ENCODE measurements at places on chromosomes 7 and 10.

- no peak for DNase-seq
These were observed 109.4 kb downstream of the SEMA3A start for GRCh38 chr7:84085147-84085546.

DNA sequence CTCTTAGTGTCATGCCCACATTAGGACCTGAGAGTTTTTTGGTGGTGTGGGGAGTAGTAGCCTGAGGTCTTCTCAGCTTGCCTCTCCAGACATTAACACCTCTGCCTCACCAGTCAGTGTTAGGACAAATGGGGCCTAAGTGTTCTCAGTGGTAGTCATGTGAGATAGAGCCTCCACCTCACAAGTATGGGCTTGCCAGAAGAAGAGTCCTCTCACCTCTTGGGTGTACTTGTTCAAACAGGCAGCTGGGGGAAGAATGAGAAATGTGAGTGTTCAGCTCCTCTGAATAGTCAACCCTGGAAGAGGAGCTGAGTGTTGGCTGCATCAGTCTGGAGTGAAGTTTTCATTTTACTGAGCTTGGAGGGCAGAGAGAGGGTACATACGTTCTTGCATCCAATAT lies 464.6 kb downstream of the POM121L12 start:
- DNase-seq: no peak

DNA sequence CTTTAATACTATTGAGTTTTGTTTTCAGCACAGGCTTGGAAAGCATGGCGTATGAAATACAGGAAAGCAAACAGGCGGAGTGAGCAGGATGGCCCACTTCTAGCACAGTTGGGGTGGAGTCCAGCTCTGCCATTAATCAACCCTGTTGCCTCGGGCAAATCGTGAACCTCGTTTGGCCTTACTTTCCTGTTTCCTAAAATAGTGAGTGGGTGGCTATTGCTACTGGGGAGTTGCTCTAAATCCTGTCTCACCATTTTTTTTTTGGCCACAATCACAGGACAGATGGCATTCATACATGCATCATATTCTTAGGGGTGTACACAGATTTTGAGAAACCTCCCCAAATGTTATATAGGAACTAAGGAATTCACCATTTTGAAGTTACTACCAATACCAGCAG lies 157.8 kb downstream of the ANLN start:
- DNase-seq: no peak

- no peak for DNase-seq
These were observed 31.0 kb downstream of the ADRA2A start for GRCh38 chr10:111107846-111108245.

GRCh38 chr10:14408139-14408538 lies 77.4 kb upstream of the FRMD4A start:
- no peak for DNase-seq

DNA sequence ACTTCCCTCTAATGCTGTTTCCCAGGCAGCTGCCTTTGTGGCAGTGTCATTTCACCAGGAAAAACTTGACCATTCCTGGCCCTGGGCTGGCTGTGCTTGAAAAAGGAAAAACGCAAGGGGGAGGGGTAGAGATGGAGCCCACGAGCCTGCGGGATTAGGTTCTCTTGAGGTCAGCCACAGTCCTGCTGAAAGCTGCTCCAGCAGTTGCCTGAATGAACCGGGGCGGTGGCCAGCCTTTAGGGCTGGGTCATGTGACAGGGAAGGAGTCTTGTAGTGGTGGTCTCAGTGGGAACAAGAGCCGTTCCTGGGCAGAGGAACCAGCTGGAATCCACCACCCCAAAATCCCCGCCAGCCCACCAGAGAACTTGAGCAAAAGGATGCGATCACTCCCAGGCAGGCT lies 51.2 kb upstream of the LRRC4 start:
- DNase-seq: no peak

GRCh38 chr10:132418527-132419416 lies 21.8 kb downstream of the PWWP2B start:
- DNase-seq: peak; percentile 86

DNA sequence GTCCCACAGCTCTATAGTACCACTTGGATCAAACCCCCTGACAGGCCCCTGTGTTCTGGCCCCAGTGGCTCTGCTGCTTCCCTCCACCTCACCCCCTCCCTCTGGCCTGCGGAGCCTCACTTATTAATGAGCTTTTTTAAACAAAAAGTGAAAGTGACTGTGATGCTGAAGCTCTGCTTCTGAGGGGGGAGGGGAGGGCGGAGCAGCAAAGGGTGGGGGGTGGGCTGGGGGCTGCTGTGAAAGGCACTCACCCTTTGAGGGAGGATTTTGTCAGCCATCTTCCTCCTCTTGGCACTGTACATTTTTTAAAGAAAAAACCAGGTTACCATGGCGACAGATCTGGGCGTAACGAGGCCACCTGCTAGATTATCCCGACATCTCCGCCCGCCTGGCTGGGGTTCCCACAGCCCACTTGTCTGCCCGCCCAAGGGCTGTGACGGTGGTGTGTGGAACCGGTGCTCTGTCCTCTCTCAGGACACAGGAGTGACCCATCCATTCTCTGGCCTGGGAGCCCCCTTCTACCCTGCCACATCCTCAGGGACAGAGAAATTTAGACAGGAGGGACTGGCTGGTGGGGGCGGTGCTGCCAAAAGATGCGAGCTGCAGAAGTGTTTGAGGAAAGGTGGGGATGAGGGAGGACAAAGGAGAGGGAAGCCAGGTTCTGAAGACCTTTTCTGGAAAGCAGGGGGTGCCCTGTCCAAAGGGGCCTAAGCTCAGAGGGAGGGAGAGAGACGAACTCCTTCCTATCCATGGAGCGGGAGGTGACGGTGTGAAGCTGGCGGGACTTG lies 4.9 kb downstream of the SMARCD3 start:
- no peak for DNase-seq

DNA sequence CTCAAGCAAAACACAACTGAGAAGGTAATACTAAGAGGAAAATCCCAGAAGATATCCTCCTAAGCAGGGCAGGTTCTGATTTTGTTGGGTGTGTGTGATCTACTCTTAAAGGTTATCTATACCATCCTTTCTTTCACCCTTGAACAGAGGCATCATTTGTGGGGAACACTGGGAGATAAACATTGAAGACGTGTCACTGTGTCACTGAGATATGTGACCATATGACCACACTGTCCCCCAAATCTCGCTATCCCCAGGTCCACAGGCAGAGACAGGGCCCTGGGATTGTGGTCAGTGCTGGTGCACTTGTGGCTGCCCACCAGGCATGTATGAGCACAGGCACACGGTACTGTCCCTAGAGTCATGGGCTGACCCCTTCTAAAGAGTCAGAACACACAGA lies 30.0 kb downstream of the TECTB start:
- no peak for DNase-seq

- DNase-seq: no peak
These were observed 27.3 kb downstream of the RALA start for GRCh38 chr7:39650676-39651075.

DNA sequence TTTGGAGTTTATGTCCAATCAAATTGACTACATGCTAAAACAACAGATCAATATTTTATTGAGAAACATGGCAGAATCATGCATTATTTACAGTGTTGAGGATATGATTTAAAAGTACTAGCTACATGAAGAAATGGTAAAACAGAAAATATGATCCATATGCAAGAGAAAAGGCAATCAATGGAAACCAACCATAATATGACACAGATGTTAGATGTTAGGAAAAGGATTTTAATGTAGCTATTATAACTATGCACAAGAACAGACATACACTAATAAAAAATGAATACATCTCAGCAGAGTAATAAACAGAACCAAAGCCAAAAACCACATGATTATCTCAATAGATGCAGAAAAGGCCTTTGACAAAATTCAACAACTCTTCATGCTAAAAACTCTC lies 166.2 kb upstream of the CACNA2D1 start:
- no peak for DNase-seq

DNA sequence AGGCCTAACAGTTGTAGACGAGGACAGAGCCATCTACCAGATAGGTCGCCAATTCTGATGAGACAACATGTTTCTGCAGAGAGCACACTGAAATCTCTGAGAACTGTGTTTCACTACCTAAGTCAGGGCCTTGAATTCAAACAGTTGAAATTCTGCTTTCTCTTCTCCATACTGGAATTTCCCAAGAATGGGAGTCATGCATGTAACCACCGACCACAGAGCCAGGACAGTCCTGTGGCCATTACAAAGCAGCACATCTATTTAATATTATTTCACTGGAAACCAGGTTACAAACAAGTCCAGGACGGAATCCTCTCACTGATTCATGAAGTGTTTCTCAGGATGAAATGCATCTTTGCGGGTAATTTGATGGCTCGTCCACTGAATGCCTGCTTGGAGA lies 62.0 kb upstream of the ST8SIA6 start:
- DNase-seq: no peak

- no peak for DNase-seq
These were observed 251.4 kb upstream of the CTBP2 start for GRCh38 chr10:125411724-125412123.

DNA sequence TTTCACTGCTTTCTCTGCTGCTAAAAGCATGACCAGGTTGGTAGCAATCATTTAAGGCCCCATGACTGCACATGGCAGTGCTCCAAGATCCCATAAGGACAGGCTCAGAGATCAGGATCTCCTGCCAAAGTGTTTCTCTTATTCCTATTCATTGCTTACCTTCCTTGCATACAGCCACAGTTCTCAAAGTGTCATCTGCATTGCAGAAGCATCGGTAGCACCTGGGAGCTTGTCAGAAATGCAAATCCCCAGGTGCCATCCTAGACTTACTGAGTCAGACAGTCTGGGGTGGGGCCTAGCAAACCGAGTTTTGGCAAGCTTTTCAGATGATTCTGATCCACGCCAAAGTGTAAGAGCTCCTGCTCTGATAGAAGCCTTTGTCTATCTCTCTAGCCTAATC lies 489.0 kb upstream of the AUTS2 start:
- no peak for DNase-seq

GRCh38 chr7:94763268-94763667 lies 107.3 kb upstream of the SGCE start:
- no peak for DNase-seq

GRCh38 chr10:7786430-7786829 lies 1.4 kb downstream of the KIN start:
- no peak for DNase-seq

- DNase-seq: no peak
These were observed 32.8 kb downstream of the SLC16A12 start for GRCh38 chr10:89502549-89502948.

DNA sequence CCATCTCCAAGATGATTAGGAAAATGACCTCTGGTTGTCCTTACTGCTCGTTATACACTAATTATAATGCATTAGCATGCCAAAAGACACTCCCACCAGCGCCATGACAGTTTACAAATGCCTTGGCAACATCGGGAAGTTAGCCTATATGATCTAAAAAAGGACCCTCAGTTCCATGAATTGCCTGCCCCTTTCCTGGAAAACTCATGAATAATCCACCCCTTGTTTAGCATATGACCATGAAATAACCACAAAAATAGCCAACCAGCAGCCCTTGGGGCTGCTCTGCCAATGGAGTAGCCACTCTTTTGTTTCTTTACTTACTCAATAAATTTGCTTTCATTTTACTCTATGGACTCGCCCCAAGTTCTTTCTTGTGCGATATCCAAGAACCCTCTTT lies 41.6 kb upstream of the KCNMA1 start:
- DNase-seq: no peak

DNA sequence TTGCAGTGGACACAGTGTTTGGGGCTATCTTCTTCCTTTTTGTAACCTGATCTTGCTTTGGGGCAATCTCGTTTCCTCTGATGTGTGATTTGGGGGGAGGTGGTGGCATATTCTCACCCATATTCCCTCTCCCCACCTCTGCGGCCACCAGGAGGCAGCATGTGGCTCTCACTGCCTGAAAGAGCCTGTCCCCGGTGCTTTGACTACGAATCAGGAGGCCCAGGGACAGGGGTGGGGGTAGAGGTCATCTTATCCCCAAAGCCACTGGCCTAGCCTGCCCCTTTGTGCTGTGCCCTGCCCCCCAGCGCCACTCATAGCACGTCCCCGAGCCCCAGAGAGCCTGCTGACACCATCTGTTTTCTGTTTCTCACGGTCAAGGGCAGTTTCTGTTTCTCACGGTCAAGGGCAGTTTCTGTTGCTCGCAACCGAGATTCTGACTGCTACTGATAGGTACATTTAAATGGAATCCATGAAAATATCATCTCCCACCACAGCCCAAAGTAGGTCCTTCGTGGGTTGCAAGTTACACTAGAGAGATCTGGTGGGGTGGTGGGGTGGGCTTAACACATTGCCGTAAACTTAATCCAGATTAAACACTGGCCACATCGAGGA lies 28.2 kb downstream of the PHYH start:
- no peak for DNase-seq

- DNase-seq: no peak
These were observed 16.9 kb downstream of the SVIL start for GRCh38 chr10:29617880-29618340.

- no peak for DNase-seq
These were observed 25.3 kb downstream of the CCDC7 start for GRCh38 chr10:32471232-32471631.

- no peak for DNase-seq
These were observed 18.5 kb upstream of the FXYD4 start for GRCh38 chr10:43352951-43353350.

DNA sequence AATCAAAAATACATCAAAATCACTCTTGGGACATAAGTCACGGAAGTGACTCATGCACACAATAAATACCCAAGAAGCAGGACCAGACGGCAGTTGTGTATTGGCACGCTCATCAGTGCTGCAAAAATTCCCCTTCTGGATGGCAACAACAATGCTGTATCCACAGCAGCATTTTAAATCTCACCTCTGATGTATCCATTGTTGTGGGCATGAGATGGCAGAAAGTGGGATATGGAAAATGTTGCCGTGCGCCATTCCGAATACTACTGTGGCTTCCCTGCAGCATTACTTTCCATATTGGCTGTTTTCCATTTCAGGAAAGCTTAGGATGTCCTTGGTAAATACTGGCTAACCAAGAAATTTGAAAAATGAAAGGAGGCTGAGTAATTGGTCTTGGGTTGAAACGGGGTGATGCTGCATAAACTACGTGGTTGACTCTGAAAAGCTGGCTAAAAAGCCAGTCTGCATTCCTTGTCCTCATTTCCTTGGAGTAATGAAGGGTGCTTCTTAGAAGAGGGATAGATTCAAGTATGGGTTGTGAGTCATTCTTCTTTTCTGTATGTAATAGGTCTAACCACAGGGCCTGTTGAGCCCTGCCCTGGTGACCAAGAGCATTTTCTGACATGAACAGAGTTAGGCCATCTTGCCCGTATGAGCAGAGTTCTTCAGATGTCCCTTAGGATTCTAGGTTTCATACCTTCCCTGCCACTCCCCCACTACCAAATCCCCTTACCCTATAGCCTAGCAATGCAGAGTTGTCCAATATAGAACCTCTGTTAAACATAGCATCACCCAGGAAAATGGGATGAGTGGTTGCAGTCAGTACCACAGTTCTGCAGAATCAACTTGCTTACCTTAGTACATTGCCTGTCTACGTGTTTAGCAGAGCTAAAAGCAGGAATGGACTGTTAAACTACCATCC lies 36.3 kb upstream of the TOMM7 start:
- no peak for DNase-seq

DNA sequence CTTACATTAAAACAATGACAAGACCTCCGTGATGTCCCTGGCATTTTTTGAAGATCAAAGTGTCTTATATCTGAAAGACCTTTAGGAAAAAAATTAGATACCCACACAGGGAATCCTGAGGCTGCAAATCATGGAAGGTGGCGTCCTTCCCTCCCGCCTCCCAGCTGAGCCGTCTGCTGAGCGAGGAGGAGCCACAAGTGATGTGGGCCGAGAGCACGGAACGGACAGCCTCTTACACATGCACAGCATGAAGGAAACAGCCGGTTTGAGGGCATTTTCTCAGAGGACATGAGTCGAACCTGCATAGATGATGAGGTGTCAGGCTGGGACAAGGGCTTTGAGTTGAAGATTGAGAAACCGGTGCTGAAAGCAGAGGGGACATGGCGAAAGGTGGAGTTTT lies 163.3 kb downstream of the ADARB2 start:
- DNase-seq: no peak
